CD4-positive, alpha-beta memory T cell (primary cell): ENCODE measurements at places on chromosomes 4 and X. TPM values are rescaled to one million over a fixed set of nuclear protein-coding genes. Genes with fewer than 3 reads are reported as not detected.

Gene SLC30A9
- 37.1 TPM for polyA plus RNA-seq

- DNase-seq, result no peak
These were observed 15.0 kb downstream of the ACSL1 start for GRCh38 chr4:184810720-184811119.

Gene TCP11X1
- not detected for polyA plus RNA-seq

- no peak for DNase-seq
These were observed 73.1 kb downstream of the CPZ start for GRCh38 chr4:8665406-8666360.

GRCh38 chrX:107565931-107566603 lies 62.2 kb upstream of the PRPS1 start:
- no peak for DNase-seq

Gene MMRN1
- polyA plus RNA-seq, result 0.66 TPM

GRCh38 chr4:121139533-121140222 lies 24.4 kb downstream of the TNIP3 start:
- DNase-seq, result peak; percentile 21

Gene RNF175
- polyA plus RNA-seq, result 0.59 TPM

- no peak for DNase-seq
These were observed 1.8 kb downstream of the CA5B start for GRCh38 chrX:15739886-15740285.

Gene MTHFD2L
- polyA plus RNA-seq, result 4.5 TPM
